ENCODE measurements at places on chromosomes 7 and 10. TPM values are rescaled to one million over a fixed set of nuclear protein-coding genes. Genes with fewer than 3 reads are reported as not detected.

GRCh38 chr7:5673125-5673524, 108.3 kb downstream of the RNF216 start:
- DNase-seq: no peak

GRCh38 chr7:28723336-28723735, 234.8 kb downstream of the TRIL start:
- DNase-seq: no peak

DNA sequence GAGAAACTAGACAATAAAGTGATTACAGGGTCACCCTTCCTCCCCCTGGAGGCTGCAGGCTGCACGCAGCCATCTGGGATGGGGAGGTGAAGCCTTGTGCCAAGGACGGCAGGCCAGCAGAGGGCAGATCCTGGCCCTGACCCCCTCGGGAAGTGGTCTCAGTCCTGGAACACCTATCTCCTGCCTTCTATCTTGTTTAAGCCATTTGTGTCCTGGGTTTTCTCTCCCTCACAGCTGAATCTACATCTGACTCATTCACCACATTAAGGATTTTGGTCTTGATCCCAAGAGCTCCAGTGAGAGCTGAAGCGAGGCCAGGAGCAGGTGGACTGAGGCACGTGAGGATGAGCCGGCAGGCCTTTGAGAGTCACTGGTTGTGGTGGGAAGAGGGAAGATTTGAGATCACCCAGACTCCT, 16.4 kb upstream of the PARP12 start:
- peak; percentile 31 for DNase-seq

DNA sequence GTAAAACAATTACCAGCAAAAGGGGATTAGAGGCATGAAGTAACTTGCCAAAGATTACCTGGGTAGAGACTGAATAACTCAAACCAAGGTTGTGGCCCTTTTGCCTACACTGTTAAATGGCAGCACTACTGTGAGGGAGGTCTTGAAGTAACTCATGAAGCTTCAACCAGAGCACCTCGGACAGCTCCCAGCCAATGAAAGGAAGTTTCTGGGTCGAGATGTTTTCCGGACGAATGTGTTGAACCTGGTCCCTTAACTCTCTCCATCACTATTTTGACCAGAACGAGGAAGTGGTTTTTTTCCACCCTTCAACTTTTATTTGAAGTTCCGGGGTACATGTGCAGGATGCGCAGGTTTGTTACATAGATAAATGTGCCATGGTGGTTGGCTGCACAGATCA, 133.6 kb upstream of the PRKCQ start:
- no peak for DNase-seq

DNA sequence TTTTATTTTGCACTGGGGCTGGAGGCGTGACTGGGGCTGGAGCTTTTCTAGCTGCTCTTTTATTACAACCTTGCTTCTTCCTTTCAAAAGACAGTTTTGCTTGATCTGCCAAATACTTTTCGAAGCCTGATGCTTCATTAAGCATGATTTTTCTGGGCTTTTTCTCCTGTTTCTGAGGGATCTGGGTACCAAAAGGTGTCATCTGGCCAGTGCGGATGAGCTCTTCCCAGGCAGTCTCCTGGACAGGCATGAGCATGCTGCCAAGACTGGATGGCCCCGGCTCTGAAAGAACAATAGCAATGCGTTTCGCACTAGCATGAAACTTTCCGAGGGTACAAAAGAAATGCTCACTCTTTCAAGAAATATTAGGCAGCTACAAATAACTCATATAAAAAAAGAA, 14.4 kb downstream of the ERCC6 start:
- DNase-seq: no peak

DNA sequence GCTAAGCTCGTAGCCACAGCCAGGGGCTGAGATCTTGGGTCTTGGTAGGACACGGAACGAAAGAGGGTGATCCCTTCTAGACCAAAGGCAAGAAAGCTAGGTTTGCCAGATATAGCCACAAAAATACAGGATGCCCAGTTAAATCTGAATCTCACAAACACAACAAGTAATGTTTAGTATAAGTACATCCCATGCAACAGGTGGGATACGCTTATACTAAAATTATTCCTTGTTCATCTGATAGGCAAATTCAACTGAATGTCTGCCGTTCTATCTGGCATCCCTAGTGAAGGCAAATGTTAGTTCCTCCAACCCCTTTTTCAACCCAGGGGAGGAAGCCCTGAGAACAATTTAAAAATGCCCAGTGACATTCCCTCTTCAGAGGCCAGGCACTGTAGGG, 131.1 kb upstream of the MGMT start:
- DNase-seq: no peak

STRIP2 gene
- 4.5 TPM for polyA plus RNA-seq

GRCh38 chr7:68984306-68984705, 614.0 kb upstream of the AUTS2 start:
- DNase-seq: no peak

ANKRD61 gene
- polyA plus RNA-seq: 0.23 TPM

GRCh38 chr10:47410271-47410670, 26.2 kb upstream of the ZNF488 start:
- no peak for DNase-seq

- no peak for DNase-seq
Measured at GRCh38 chr7:51589111-51589510, 272.5 kb upstream of the COBL start.
